ENCODE measurements at places on chromosomes 4 and X.

DNA sequence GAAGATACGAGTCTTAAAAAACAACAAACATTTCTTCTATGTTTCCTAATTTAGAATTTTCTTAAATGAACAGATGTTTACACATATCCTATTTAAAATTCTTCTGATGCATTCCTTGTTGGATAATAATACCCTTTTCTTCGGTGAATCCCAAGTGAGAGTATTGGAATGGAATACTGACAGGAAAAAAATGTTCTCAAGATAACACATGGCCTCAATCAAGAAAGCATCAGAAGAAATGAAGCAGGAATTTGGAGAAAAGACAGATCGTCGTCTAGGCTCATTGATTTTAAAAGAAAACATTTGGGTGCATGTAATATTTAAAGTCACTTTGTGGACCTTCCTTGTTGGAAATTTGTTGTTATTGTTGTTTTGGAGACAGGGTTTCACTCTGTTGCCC, 196.9 kb upstream of the ANK2 start:
- no peak for DNase-seq
- H3K4me1 ChIP-seq, result no peaks in the 10 kb centered on the region
- H3K36me3 ChIP-seq, result no peaks in the 10 kb centered on the region
- no peaks in the 10 kb centered on the region for H3K27me3 ChIP-seq
- H3K4me3 ChIP-seq, result no peak overlapping the region

DNA sequence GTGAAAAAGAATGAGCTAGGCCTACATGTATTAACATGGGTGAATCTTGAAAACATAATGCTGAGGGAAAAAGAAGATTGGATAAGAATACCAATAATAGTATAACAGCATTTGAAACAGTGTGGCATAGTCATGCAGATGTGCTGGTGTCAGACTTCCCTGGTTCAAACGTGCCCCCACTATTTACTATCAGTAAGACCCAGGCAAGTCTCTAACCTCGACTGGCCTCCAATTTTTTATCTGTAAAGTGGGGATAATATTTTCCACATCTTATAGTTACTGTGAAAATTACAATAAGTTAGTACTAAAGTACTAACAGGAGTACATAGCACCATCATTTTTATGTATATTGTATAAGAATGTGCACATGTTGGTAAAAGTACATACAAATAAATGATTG, 17.0 kb upstream of the SLAIN2 start:
- no peak overlapping the region for H3K4me3 ChIP-seq
- no peaks in the 10 kb centered on the region for H3K4me1 ChIP-seq
- no peak for DNase-seq

- H3K27ac ChIP-seq, result no peak overlapping the region
- H3K4me3 ChIP-seq, result no peak overlapping the region
These were observed 28.2 kb upstream of the PPP2R2C start for GRCh38 chr4:6500481-6501140.

- H3K27me3 ChIP-seq, result no peaks in the 10 kb centered on the region
- no peak overlapping the region for H3K27ac ChIP-seq
- no peaks in the 10 kb centered on the region for H3K4me1 ChIP-seq
- no peaks in the 10 kb centered on the region for H3K36me3 ChIP-seq
These were observed 43.0 kb upstream of the SCOC start for GRCh38 chr4:140330311-140330900.

DNA sequence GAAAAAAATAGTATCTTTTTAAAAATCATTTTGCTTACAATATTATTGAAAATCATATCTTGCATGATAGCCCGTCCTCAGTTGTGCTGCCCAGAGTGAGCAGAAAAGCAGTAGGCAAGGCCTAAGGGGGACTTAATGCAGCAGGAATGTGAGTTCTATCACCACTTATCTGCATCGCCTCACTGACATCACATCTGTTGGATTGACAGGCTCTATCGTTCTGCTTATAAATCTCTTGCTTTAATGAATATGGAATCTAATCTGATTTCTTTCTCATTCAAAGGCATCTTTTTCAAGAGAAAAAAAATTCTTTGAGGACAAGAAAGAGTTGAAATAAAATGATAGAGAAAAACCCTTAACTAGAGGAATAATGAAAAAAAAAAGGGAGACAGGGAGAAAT, 249.9 kb downstream of the PAPSS1 start:
- H3K4me1 ChIP-seq, result no peaks in the 10 kb centered on the region
- no peak overlapping the region for H3K27ac ChIP-seq
- no peak overlapping the region for H3K4me3 ChIP-seq
- no peaks in the 10 kb centered on the region for H3K27me3 ChIP-seq

DNA sequence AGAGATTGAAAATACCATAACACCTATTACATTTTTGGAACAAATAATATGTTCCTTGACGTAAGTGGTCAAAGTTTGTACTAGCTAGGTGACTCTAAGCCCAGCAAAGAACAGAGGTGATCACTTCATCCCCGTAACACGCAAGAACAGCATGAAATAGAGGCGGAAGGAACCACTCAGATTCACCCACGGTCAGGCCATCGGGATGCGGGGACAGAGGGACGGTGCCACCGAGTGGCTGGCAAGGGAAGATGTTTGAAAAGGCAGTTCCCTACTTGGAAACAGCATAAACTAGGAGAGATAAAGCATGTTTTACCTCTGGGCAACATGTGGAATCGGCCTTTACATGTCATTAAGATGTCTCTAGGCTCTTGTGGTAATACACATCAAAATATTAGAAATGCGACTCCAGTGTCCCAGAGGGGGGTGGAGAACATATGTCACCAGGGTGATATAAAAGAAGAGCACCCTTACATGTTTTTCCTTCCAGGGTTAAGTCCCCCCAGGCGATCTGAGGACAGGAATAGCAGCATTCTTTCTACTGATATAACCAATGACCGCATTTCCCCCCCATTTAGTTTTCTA, 84.0 kb downstream of the PHKA2 start:
- peaks cover 4% of the 10 kb centered on the region for H3K27me3 ChIP-seq
- H3K36me3 ChIP-seq, result no peaks in the 10 kb centered on the region
- no peak overlapping the region for H3K27ac ChIP-seq
- peak; percentile 28 for DNase-seq
- no peaks in the 10 kb centered on the region for H3K4me1 ChIP-seq
- H3K4me3 ChIP-seq, result no peak overlapping the region

DNA sequence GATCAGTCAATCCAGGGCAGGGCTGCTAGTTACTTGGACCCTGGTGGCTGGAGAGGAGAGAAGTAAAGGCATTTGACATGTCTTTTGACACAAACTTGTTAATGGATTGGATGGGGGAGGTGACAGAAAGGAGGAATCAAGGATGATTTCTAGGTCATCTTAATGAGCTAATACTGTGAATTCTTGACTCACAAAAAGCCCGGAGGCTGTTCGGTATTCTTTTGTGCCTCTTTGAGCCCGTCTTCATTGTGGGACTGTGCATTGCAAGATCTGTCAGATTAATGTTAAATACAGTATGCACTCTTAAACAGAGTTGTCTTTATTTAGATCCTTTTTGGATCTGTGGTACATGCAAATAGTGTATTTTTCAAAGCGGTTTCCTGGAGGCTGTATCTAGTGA, 25.1 kb downstream of the POLA1 start:
- no peak overlapping the region for H3K4me3 ChIP-seq
- H3K36me3 ChIP-seq, result peaks cover 6% of the 10 kb centered on the region

DNA sequence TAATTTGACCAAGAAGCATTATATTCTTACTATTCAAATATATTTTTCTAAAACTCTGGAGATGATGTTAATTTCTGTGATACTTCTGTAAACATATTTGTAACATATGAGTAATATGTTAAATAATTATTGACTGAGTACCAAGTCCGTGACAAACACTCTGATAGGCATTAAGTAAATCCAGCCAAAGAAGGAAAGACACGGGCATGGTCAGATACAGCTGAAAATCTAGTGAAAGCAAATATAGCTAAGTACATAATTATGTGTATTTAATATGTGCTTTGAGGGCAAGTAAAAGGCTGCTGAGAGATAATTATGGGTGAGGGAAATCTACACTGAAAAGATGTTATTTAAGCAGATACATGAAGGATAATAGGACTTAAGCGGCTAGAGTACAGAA, 1263.6 kb upstream of the ADGRL3 start:
- no peaks in the 10 kb centered on the region for H3K36me3 ChIP-seq
- no peaks in the 10 kb centered on the region for H3K27me3 ChIP-seq
- H3K4me1 ChIP-seq, result no peaks in the 10 kb centered on the region
- no peak overlapping the region for H3K4me3 ChIP-seq
- H3K27ac ChIP-seq, result no peak overlapping the region

DNA sequence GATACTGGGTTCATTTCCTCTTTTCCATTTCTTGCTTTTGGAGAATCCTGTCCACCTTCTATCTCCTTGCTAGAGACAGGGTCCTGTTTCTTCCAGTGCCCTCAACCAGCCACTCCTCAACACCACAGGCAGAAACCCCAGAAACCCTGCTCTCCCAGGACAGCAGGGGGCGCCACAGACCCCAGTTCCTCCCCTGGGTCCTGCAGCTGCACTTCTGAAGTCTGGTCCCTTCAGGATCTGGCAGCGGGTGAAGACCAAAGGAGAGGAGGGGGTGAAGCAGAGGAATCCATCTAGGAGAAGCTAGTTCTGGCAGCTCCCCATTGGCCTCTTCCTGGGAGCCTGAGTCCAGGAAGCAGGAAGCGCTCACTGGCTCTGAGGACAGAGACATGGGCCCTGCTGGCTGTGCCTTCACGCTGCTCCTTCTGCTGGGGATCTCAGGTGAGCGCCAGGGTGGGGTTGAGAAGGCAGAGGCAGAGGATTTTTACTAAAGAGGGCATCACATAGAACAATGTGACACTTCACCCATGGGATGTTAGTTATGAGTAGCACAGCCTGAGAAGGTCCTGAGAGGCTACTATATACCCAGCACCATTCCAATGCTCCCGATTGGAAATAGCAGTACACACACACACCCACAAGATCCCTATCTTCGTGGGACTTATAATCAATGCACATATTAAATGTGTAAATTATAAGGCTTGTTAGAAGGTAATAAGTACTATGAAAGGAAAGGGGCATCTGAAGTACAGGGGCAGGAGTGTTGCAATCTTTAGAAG, at the start of gene PRSS48:
Gene PRSS48 (plus strand): TSS at position 375 of the 776 bp plus-strand sequence. CDS start 12 bp downstream, at position 387.
- DNase-seq, result peak; percentile 64
- H3K4me3 ChIP-seq, result no peak within 1 kb of the TSS
- H3K4me1 ChIP-seq, result no peaks in the 10 kb centered on the region
- H3K36me3 ChIP-seq, result no peaks in the 10 kb centered on the region
- H3K27ac ChIP-seq, result no peak within 1 kb of the TSS
- H3K27me3 ChIP-seq, result no peaks in the 10 kb centered on the region

GRCh38 chrX:152635941-152636340, 1.8 kb upstream of the GABRQ start:
- peaks cover 25% of the 10 kb centered on the region for H3K27me3 ChIP-seq
- H3K4me1 ChIP-seq, result no peaks in the 10 kb centered on the region
- no peak overlapping the region for H3K27ac ChIP-seq
- peak; percentile 58 for DNase-seq

- H3K4me1 ChIP-seq, result no peaks in the 10 kb centered on the region
- no peaks in the 10 kb centered on the region for H3K36me3 ChIP-seq
These were observed 17.0 kb downstream of the ENOX2 start for GRCh38 chrX:130885996-130886395.

GRCh38 chr4:186689476-186689875, 34.2 kb downstream of the FAT1 start:
- DNase-seq, result peak; percentile 51
- H3K27ac ChIP-seq, result no peak overlapping the region
- H3K4me3 ChIP-seq, result no peak overlapping the region
- no peaks in the 10 kb centered on the region for H3K27me3 ChIP-seq
- H3K36me3 ChIP-seq, result no peaks in the 10 kb centered on the region

- no peak overlapping the region for H3K4me3 ChIP-seq
- no peaks in the 10 kb centered on the region for H3K4me1 ChIP-seq
- no peak overlapping the region for H3K27ac ChIP-seq
These were observed 28.2 kb downstream of the WDFY3 start for GRCh38 chr4:84938316-84938715.

GRCh38 chrX:54479136-54480111, 16.6 kb downstream of the FGD1 start:
- no peaks in the 10 kb centered on the region for H3K27me3 ChIP-seq
- H3K27ac ChIP-seq, result no peak overlapping the region
- DNase-seq, result peak; percentile 79
- H3K4me3 ChIP-seq, result no peak overlapping the region
- H3K4me1 ChIP-seq, result peaks cover 7% of the 10 kb centered on the region

- H3K27ac ChIP-seq, result no peak overlapping the region
- H3K36me3 ChIP-seq, result no peaks in the 10 kb centered on the region
- H3K27me3 ChIP-seq, result peaks cover 11% of the 10 kb centered on the region
- DNase-seq, result no peak
- H3K4me1 ChIP-seq, result no peaks in the 10 kb centered on the region
These were observed 282.3 kb downstream of the PACRGL start for GRCh38 chr4:20982544-20982943.

GRCh38 chr4:8557151-8558076, 22.8 kb upstream of the GPR78 start:
- H3K4me3 ChIP-seq, result no peak overlapping the region
- no peaks in the 10 kb centered on the region for H3K4me1 ChIP-seq
- H3K27ac ChIP-seq, result no peak overlapping the region
- H3K27me3 ChIP-seq, result no peaks in the 10 kb centered on the region
- no peaks in the 10 kb centered on the region for H3K36me3 ChIP-seq
- DNase-seq, result no peak

DNA sequence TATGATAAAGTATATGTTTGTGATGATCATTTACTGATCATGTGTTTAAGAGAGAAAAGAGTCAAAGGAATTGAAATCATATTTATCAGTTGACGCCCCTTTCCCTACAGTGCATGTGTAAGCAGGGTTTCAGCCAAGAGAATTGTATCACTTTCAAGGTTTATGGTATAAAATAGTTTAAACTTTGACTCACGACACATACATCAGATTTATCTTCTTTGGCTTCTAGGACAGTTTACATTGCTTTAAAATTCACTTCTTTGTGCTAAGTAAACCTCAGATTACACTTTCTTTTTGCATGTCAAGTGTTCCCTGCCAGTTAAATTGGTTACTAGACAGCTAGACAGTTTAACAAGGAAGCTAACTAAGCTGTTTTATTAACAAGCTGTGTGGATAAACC, 86.3 kb upstream of the MYOZ2 start:
- H3K4me3 ChIP-seq, result no peak overlapping the region
- H3K4me1 ChIP-seq, result peaks cover 3% of the 10 kb centered on the region
- H3K27ac ChIP-seq, result no peak overlapping the region
- H3K27me3 ChIP-seq, result no peaks in the 10 kb centered on the region
- H3K36me3 ChIP-seq, result no peaks in the 10 kb centered on the region

DNA sequence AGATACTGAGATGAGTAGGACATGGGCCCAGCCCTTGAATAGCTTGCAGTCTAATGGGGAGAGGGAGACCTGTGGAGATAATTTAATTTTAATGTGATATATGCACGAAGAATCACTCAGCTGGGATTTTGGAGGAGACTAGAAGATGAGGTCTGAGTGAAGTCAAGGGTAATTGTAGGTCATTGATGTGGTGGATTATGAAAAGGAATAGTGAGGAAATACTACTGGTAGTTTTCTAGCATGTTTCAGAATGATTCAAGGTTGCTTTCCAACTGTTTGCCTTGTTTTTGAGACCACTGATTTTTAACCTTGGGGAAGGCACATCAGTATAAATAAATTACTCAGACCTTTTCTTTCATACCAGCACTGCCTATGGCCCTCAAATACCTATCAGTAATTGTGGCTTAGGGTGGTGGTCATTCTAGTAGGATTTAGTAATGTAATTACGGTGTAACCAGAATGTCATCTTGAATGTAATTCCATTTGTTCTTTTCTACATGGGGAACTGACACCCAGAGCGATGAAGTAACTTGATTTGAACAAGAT, 25.6 kb downstream of the PTTG2 start:
- no peaks in the 10 kb centered on the region for H3K27me3 ChIP-seq
- DNase-seq, result no peak
- H3K4me3 ChIP-seq, result no peak overlapping the region
- H3K36me3 ChIP-seq, result no peaks in the 10 kb centered on the region
- no peak overlapping the region for H3K27ac ChIP-seq

GRCh38 chrX:7190157-7190556, 42.2 kb upstream of the PUDP start:
- DNase-seq, result no peak
- no peaks in the 10 kb centered on the region for H3K36me3 ChIP-seq
- H3K4me1 ChIP-seq, result no peaks in the 10 kb centered on the region
- H3K4me3 ChIP-seq, result no peak overlapping the region
- H3K27me3 ChIP-seq, result no peaks in the 10 kb centered on the region

Measured in lung (tissue), 17 donors.